ENCODE measurements at places on chromosomes 5 and 9. TPM values are rescaled to one million over a fixed set of nuclear protein-coding genes. Genes with fewer than 3 reads are reported as not detected.

DNA sequence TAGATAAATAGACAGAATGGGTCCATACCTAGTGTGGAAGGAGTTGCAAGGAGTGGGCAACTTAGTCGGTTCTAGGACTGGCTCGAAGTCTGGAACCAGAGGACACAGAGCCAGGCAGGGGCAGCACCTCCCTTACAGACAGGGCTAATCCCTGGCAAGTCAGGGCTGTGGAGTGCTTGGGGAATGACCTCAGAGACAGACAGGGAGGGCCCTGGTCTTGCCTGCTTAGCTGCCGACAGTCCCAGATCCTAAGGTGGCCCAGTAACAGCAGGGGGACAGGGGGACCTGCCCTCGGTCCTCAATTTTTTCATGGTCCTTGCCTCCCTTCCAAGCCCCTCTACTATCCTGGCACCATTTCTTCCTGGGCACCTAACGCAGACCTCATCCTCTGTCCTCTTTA, 222.4 kb upstream of the TNC start:
- DNase-seq = no peak

DNA sequence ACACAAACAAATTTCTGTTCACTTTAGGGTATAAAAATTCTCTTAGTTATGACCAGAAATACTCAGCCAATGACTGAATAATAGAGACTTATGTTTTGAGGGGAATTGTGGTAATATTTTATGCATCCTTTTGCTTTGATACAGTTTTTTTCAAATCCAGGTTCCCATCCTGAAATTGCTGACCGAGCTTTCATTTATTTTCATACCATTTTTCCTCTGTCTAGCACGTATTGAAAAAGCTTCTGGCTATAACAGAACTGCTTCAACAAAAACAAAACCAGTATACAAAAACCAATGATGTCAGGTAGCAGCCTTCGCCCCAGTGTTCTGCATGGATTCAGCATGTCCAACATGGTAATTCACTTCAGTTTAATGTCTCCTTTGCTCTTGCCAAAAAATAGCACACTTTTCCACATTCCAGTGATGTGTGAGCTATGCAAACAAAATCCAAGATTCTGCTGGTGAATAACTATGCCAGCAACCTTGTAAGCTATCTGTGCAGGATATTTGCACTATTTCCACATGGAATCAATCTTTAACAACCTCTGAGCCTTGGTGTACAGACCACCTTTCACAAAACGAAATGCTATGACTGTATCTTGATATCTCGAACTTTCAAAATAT, 22.0 kb downstream of the CCNH start:
- DNase-seq = no peak

GRCh38 chr9:131530546-131530919, 530 bp downstream of the UCK1 start:
- DNase-seq = no peak

GRCh38 chr5:125410537-125411070, 664.2 kb upstream of the ZNF608 start:
- DNase-seq = no peak

- DNase-seq = no peak
These were observed 56.2 kb upstream of the XPA start for GRCh38 chr9:97753364-97753763.

GRCh38 chr9:35518225-35518821, 28.4 kb downstream of the RUSC2 start:
- no peak for DNase-seq

- no peak for DNase-seq
These were observed 211.6 kb upstream of the MPDZ start for GRCh38 chr9:13491138-13491492.

GRCh38 chr9:92270511-92270910, 23.0 kb downstream of the IARS1 start:
- DNase-seq = no peak

GRCh38 chr5:54845567-54845941, 139.8 kb downstream of the ESM1 start:
- no peak for DNase-seq

- DNase-seq = no peak
These were observed 97.4 kb upstream of the ITGA1 start for GRCh38 chr5:52690236-52690768.

ADAMTS13 gene
- total RNA-seq = 6.0 TPM

SCGB3A1 gene
- total RNA-seq = not detected

ZBTB6 gene
- total RNA-seq = 8.0 TPM

ALDH1B1 gene
- total RNA-seq = 229 TPM

FREM1 gene
- total RNA-seq = 9.9 TPM
